Stimulated activated CD4-positive, alpha-beta T cell treated with anti-CD3 and anti-CD28 coated beads, Interleukin-2, amount 100 ng/mL, for 48 hours (primary cell): ENCODE measurements at places on chromosomes 2 and 18.

DNA sequence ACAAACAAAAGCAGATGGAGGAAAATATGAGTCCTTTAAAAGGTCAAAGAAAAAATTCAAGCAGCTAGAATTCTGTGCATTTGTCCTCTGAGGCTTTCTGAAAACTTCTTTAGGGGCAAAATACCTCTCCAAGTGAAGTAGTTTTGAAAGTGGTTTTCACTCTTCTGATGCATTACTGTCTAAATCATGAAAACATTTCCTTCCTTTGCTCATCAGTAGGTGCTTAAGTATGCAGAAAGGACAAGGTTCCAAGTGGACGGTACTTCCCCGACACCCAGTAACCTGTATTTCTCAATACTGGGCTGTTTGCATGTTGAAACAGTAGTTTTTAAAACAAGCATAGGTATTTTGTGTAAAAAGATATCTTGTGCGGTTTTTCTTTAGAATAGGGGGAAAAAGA is 189.1 kb upstream of the ERBB4 start:
- DNase-seq: no peak

- no peak for DNase-seq
Observed at GRCh38 chr2:225378984-225379383, 20.5 kb upstream of the NYAP2 start.

DNA sequence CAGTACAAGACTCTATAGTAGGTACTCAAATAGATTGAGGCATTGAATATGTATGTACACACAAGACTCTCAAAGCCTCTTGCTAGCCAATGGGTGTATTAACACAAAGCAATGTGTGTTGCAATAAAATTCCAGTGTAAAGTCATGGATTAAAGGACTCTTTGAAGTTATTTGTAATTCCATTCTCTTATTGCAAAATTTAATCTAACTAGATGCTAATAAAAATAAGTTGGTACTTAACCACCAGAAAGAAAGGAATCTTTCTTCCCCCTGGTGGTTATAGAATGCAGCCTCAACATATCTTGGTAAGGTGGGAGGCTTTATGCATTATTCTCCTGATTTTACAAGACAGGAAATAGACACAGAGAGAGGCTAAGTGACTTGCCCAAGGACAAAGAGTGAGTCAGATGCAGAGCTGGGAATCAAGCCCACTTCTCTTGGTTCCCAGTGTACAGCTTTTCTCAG is 18.0 kb downstream of the LRP1B start:
- no peak for DNase-seq

DNA sequence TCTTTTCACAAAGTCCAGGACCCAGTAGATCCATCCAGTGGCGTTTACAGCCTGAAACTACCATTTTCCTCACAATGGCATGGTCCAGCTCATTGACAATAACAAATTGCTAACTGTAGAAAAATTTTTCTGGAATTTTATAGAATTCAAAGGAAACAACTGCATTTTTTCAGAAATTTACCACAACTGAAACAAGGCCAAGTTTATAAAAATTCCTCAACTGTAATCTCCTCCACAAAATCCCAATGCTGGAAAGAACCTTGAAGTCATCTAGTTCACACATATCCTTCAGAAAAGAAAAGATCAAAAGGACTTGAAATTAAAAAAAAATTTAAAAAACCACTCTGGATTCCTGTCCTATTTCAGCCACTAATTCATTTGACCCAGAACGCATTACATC is 226.0 kb upstream of the CTAGE1 start:
- no peak for DNase-seq

GRCh38 chr2:50098242-50098641 is 933.7 kb downstream of the NRXN1 start:
- DNase-seq: no peak

DNA sequence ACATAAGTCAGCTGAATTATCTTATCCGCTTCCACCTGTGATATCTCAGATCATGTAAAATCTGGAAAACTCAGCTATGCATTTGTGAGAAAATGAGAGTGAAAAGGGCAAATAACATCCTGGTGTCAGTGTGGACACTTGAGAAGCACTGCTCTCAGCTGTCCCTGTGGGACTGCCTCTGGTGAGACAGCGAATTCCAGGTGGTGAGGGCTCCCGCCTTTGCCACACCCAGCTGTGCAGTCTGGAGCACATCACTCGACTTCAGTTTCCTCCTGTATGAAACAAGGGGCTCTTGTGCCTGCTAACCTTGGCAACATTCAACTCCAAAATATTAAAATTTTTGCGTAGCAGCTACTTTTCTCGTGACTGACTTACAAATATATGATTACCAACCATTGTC is 194.9 kb upstream of the BOD1L2 start:
- DNase-seq: no peak

DNA sequence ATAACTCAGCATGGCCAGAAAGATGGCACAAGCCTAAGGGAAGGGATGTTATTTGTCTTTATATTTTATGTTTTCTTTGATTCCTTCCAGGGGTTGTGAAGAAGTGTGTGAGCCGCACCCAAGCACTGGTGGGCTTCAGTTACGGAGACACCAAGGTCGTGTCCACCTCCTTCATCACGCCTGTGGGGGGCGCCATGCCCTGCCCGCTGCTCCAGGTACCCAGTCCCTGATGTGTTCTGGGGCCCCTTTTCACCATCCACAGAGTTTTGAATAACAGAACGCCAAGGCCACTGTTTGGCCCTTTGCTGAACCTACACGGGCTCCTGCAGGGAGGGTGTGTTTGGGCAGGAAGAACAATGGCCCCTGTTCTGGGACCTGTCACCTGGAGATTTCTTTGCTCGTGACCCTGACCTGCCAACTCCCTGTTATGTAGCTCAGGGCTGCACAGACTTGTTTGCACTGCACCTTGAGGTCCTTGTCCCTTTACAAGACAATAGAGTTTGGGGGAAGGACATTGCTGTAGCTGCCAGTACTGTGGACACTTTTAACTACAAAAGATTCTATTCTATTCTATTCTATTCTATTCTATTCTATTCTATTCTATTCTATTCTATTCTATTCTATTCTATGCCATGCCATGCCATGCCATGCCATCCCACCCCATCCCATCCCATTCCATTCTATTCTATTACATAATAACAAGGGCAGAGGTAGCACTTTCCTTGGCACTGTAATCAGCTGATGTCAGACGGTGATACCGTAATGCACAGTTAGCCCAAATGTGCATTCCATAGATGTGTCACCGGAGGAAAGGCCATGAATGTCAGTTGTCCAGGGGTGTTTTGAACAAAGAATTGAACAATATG is 48.2 kb upstream of the CNGA3 start:
- no peak for DNase-seq

GRCh38 chr2:7193457-7193856 is 276.2 kb downstream of the RNF144A start:
- no peak for DNase-seq

- no peak for DNase-seq
Observed at GRCh38 chr18:22194151-22194598, 24.8 kb downstream of the GATA6 start.

DNA sequence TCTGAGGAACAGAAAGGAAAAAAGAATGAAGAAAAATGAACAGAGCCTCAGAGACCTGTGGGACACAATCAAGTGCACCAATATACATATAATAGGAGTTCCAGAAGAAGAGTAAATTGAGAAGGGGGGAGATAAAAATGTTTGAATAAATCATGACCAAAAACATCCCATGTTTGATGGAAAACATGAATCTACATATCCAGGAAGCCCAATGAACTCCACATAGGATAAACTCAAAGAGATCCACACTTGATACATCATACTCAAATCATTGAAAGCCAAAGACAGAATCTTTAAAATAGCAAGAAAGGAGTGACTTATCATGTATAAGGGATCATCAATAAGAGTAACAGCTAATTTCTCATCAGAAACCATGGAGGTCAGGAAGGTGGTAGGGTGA is 80.0 kb downstream of the COA5 start:
- DNase-seq: no peak

GRCh38 chr2:42962508-42962953 is 170.1 kb upstream of the HAAO start:
- DNase-seq: no peak

DNA sequence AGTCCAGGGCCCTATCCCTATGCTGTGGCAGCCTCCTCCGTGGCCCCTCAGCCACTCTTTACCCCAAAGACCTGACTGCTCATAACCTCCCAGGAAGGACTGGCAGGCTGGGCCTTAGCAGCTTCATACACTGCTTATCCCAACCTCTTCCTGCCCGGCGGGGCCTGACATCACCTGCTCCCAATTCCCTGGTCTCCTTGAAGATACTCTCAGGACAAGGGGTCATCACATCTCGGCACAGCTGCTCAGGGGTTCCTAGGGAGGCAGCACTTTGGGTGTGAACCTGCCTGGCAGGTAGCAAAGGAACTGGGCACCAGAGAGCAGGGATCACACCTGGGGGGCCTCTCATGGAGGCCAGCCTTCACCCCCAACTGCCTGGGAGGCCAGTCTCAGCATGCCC is 68.5 kb downstream of the PLB1 start:
- DNase-seq: no peak

- DNase-seq: no peak
Observed at GRCh38 chr2:127567351-127567854, 31.9 kb downstream of the MYO7B start.

GRCh38 chr2:152437276-152438108 is 102.5 kb downstream of the FMNL2 start:
- DNase-seq: no peak

GRCh38 chr2:180225118-180225517 is 218.0 kb upstream of the CWC22 start:
- no peak for DNase-seq
